CD4-positive, alpha-beta T cell treated with Interleukin-6 at 100 ng/mL for 8 hours (primary cell): ENCODE measurements at places on chromosomes 2 and 18.

GRCh38 chr2:2805263-2805662 is 474.2 kb upstream of the MYT1L start:
- no peak for DNase-seq

- no peak for DNase-seq
Measured at GRCh38 chr2:195695002-195695631, 38.1 kb downstream of the SLC39A10 start.

- DNase-seq: no peak
Measured at GRCh38 chr2:169027234-169027633, 3.9 kb downstream of the ABCB11 start.

- DNase-seq: no peak
Measured at GRCh38 chr2:119838179-119838578, 78.5 kb downstream of the PTPN4 start.

GRCh38 chr2:25044990-25045389 is 3.1 kb downstream of the EFR3B start:
- DNase-seq: no peak

DNA sequence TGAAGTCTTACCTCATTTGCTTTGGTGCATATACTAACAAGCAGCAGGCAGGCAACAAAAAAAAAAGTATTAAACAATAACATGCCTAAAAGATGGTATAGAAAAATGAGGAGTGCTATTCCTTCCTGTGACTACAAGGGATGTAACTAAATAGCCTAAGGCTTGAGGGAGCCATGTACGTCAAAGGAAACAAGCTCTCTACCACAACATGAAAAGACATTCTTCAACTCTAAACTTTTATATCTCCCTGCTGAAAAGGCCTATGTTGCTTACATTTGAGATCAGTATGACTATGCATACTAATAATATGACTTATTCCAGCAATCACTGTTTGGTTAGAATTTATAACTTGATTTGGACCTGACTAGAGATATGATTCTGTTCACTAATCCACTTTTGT is 347.9 kb downstream of the ADCYAP1 start:
- no peak for DNase-seq

DNA sequence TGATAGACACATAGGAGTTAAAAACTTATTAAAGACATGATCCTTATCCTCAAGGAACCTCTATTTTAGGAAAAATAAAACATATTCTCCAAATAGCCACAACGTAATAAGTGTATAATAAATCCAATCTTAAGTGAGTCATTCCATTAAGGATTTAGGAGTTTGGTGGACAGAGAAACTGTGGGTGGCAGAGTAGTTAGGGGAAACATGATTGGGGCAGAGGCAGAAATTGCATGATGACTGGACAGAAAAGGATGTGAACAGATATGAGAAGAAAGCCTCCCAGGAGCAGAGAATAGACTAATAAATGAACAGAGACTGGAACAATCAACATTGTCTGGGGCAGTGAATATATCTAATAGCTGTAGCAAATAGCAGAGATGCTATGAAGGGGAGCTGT is 48.1 kb upstream of the SIGLEC15 start:
- no peak for DNase-seq

DNA sequence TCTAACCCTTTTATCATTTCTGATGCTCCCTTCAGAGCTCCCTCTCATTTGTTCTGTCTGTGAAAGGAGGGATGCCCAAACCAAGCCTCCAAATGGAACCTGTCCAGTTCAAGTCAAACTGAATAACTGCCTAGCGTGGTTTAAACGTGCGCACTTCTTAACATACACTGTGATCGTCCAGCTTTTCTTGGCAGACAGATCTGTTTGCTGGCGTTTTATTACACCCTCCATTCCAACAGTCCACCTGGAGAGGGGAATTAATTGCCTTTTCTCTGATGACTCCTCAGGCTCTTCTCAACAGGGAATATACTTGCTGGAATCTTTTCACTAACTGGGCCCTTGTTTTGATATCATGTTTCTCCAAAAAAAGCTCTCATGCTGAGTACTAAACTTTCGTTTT is 379.2 kb upstream of the POU3F3 start:
- DNase-seq: no peak

- DNase-seq: no peak
Measured at GRCh38 chr2:191128172-191128910, 22.5 kb downstream of the STAT4 start.

DNA sequence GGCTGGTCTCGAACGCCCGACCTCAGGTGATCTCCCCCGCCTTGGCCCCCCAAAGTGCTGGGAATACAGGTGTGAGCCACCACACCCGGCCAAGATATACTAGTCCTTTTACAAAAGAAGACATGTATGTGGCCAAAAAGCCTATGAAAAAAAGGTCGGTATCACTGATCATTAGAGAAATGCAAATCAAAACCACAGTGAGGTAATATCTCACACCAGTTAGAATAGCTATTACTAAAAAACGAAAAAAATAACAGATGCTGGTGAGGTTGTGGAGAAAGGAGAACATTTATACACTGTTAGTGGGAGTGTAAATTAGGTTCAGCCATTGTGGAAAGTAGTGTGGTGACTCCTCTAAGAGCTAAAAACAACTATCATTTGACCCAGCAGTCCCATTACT is 26.4 kb downstream of the KLHL23 start:
- no peak for DNase-seq

DNA sequence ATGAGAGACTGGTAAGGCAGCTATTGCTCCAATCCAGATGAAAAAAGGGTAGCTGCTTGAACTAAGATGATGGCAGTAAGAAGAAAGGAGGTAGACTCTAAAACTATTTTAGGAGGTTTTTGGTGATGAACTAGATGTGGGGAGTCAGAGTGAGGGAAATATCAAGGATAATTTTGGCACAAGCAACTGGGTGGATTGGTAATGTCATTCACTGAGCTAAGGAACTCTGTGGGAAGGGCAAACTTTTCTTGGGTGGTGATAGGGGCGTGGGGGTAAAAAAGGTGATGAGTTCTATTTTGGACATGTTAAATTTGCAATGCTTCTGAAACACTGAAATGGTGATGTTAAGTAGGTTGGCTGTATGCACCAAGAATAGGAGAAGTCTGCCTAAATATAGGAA is 19.3 kb downstream of the PAIP2B start:
- DNase-seq: no peak

- no peak for DNase-seq
Measured at GRCh38 chr2:187689372-187689771, 135.1 kb upstream of the TFPI start.

DNA sequence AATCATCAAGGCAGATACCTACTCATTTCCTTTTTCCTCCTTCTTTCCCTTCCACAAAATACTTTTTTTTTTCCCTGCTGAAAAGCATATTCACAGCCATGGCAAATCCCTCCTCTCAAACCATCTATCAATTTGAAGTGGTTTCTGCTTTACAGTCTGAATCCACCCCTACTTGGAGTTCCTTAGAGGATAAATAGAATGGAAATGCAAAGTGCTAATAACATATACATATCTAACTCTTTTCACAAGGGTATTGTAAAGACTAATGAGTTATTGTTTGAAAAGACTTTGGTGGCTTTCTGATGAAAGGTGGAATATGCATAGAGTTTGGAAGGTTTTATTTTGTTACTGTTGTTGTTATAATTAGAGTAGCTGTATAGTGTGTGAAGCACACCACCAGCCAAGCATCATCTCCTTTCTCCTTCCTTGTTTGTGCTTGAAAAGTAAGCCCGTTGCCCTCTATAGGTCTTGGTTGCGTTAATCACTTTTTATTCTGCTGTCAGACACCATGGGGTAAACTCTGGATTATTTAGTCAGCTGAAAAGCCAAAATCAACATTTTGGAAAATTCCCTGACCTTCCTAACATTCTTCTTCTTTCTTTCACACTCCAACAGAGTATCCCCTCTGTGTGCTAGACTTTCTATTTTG is 2126.9 kb upstream of the CELF4 start:
- DNase-seq: no peak

DNA sequence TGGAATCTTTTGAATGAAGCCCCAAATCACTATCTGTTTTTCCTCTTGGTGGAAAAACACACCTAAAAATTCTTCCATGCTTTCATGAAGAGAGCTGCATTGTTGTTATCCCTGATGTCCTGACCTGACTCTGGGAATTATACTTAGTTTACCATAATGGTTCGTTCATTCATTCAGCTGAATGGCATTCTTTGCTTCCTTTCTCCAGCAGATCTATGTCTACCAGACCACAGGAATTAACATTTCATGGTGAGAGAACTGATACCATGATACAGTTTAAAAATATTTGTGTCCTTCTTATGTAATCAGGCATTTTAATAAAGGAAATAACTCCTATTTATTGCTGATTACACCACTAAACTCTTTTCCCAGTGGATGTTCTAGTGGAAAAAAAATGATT is 11.1 kb upstream of the SLC4A10 start:
- DNase-seq: no peak

DNA sequence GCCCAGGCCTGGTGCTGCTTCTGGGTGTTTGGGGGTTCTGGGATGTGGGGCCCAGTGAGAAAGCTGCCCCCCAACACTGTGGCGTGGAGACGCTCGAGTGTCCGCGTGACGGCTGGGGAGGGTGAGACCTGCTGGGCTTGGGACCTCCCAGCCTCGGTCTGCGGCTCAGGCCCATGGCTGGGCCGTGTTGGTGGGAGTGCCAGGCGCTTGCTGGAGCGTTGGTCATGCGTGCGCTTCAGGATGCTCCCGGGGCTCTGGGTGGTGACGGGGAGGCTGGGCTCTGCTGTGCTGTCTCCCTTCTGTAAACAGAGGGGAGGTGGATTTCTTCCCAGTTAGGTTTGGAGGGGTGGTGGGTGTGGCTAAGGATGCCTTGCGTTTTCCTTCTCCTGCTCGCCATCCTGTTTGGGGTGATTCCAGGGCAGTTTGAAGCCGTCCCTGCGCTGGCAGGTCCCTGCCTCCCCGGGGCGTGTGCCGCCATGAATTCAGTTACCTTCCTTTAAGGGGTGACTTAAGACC is 606 bp downstream of the GAL3ST2 start:
- DNase-seq: no peak

- DNase-seq: no peak
Measured at GRCh38 chr2:64880193-64880951, 108.8 kb upstream of the SLC1A4 start.

DNA sequence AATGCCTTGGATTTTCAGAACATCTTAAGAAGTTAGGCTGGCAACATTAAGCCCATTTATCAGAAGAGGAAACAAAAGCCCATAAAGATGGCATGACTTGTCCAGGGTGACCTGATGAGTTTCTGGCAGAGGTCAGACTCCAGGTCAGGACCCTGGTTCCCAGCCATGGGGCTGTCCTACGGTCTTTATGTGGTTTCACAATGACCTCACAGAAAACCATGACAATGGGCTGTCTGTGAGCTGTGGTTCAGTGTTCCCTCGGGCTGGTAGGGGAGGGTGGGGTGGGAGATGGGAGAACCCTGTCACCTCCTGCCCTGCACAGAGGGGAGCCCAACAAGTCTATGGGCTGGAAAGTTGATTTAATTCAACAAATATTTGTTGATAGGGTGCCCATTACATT is 101.8 kb downstream of the LOXHD1 start:
- DNase-seq: no peak

GRCh38 chr2:172182624-172183023 is 79.9 kb upstream of the DLX2 start:
- DNase-seq: no peak

- DNase-seq: no peak
Measured at GRCh38 chr2:8343031-8343430, 338.8 kb upstream of the ID2 start.

DNA sequence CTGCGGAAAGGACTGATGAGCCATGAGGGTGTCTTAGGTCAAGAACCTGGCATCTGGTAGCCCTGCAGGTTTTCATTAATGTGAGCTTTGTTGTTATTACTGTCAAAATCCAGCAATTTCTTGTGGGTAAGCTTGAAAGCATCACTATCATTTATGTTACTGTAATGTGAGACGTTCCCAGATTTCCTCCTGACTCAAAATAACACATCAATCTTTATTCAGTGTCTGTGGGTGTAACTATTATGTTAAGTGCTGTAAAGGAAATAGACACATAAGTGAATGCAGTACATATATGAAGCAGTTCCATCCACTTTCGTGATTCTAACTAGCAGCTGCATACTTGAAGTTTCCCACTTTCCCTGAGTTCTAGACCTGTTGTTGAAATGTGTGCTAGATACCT is 89.8 kb downstream of the FHOD3 start:
- no peak for DNase-seq

DNA sequence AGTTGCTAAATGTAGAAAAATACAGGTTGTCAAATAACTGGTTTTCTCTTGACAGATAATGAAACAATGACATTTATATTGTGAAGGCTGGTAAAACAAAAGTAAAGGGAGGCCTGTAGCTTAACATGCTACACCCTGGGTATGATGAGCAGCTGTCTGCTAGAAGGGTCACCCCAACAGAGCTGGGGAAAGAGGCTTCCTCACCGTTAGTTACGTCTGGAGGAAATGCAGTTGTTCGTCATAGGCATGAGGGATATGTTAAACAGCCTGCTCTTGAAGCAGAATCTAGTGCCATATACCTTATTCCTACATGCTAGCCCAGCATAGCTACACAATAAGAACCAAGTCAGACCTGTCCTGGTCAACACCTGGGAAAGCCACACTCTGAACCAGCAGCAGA is 49.9 kb downstream of the LPIN2 start:
- DNase-seq: peak; percentile 61

- no peak for DNase-seq
Measured at GRCh38 chr2:239668651-239669050, 267.8 kb upstream of the HDAC4 start.

DNA sequence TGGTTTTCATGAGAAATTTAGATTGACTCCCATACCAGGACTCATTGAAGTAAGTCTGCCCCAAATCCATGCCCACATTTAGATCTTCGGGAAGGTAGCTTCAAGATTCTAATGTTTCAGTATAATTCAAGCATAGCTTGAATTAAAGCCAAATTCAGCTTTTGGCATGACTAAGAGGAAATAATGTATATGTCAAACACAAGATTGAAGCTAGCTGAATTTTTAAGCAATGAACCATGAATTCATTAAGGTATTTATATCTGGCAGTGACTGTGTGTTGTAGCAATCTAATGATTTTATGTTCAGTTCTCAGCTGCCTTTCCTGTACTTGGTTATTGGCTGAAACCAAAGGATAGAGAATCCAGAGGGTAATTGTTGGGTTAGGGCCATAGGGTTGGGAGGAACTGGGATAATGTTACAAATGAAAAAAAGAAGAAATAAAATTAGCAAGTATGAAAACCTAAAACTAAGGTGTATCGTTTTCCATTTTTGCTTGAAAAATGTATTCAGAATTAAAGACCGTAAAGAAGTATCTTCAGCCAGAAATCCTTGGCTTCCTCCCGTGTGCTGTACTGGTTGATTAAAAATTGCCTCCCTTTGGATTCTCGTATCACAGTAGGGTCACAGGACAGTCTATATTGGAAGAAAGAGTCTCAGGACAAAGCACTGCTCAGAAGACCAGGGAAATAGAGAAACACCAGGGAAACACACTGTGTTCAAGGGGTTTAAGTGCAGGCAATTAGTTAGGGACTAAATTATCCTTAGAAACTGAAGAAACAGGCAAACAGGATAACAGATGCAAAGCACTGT is 119.0 kb upstream of the FN1 start:
- no peak for DNase-seq

GRCh38 chr2:72689579-72690195 is 136.1 kb downstream of the EXOC6B start:
- DNase-seq: no peak

GRCh38 chr2:181366675-181367175 is 90.5 kb upstream of the ITGA4 start:
- no peak for DNase-seq
